ENCODE measurements at places on chromosomes 11 and 22.

DNA sequence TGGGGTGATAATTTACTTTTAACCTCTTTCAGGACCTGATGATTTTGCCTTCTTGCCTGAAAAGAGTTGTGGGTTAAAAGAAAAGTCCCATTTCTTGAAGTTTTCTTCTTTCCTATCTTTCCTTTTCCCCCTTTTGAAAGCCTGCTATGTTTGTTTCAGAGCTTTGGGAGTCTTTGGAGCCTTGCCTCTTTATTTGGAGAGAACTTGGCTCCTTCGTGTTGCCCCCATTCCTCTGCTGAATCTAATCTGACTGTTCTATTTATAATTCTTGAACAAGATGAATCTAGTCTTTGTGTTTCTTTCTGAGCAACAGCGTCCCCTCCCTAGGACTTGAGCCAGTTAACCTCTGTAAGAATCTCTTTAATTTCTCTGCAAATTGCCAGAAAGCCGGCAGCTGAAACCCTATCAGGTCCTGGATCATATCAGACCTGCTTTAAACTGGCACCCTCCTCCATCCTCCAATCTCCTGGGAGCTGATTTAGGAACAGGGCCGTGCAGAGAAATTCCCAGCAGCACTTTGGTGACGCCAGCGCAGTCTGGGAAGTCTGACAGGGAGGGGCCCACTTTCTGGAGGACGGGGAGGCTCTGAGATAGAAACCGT lies 289.1 kb upstream of the SORL1-AS1 start:
- DNase-seq: peak; percentile 95

DNA sequence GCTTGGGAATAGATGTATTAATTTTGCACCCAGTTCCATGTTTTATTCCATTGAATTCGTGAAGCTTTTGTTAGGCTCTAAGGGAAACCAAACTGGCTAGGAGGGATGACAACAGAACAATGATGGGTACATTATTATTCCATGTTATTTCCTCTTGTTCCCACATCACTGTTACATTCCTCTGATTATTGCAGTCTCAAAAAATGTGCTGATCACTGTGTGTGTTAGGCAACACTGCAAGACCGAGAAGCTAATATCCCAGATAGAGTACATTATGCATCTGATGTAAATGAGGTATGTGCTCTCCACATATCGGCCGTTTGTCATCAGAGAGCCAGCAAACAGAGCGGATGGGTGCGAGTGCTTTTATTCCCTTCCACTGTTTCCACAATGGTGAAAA lies 327.9 kb downstream of the SOX6 start:
- DNase-seq: no peak

GRCh38 chr11:72334651-72335050 lies 90.7 kb upstream of the PHOX2A start:
- no peak for DNase-seq

DNA sequence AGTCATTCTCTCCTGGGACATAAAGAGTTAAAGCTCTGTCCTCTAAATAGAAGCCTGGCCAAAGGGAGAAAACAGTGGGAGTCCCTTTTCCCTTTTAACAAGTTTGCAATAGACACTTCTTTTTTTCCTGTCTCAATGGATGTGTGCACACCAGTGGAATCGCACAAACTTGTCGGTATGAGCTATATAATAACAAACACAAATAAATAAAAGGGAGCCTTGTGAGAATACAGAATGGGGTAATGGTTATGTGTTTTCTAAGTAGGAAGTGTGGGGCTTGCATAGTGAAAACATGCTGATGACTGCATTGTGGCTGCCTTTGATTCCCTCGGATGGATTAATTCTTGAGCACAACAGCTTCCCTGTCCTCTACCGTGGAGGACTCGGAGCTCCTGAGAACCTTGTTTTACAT lies 131.9 kb downstream of the WNT7B start:
- DNase-seq: no peak

Data from posterior vena cava (tissue), 2 donors.